H9 (cell line): ENCODE measurements at places on chromosomes 2 and 18. TPM values are rescaled to one million over a fixed set of nuclear protein-coding genes. Genes with fewer than 3 reads are reported as not detected.

DNA sequence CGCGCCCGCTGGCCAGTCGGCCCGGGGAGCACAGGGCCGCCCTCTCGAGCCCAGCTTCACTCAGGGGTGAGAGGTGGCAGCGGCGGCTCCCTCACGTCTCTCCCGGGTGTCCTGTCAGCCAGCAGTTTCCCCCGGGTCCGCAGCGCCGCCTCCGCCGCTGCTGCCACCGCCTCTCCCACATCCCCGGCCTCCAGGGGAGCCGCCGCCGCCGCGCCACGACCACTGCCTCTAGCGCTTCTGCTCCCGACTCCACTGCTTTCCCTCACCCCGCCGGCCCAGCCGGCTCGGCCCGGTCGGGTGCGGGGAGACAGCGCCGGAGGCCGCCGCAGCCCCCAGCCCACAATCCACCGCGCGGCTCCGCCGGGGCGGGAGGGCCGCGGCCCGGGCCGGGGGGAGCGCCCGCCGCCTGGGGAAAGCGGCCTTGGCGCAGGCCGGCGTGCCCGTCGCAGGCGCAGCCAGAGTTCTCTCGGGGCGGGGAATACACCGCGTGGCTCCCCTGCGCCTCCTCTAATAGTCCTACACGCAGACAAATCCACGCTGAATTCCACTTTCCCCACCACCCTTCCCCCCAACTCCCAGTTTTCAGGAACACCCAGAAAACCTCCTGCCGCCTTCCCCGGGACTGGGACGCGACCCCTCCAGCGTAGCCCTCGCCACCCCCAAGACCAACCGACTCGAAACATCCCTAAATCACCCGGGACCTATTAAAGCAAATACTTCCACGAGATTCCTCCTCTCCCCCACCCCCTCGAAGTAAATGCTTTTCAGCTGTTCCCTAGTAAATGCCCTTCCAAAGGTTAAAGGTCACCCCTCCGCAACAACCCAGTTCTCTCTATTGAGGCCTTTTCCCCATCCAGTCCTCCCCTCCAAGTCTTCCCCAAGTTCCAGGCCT lies at the start of gene VPS54:
Gene VPS54, minus strand, starts transcription at position 346 of the 892 bp plus-strand sequence. CDS start 35,429 bp downstream, outside the sequence.
- H3K27ac ChIP-seq: no peak within 1 kb of the TSS
- H3K36me3 ChIP-seq: no peaks in the 10 kb centered on the region
- H3K4me3 ChIP-seq: peak within 1 kb of the TSS; percentile 93
- DNase-seq: peak; percentile 61
- H3K4me1 ChIP-seq: no peaks in the 10 kb centered on the region

Gene SATB2
- total RNA-seq: 23.0 and 23.8 TPM in 2 replicates

GRCh38 chr2:46074501-46074900 lies 222.7 kb upstream of the EPAS1 start:
- H3K27ac ChIP-seq: no peak overlapping the region
- H3K4me3 ChIP-seq: no peak overlapping the region
- H3K36me3 ChIP-seq: no peaks in the 10 kb centered on the region
- H3K4me1 ChIP-seq: 0 out of 2 replicates have a peak, but pooled peaks cover 2% of the 10 kb centered on the region
- DNase-seq: no peak
- H3K27me3 ChIP-seq: no peaks in the 10 kb centered on the region

Gene BOLL
- not detected in 2 replicates for total RNA-seq

- no peak for DNase-seq
- H3K4me1 ChIP-seq: no peaks in the 10 kb centered on the region
- H3K36me3 ChIP-seq: no peaks in the 10 kb centered on the region
Measured at GRCh38 chr2:51490576-51491234, 458.8 kb upstream of the NRXN1 start.

GRCh38 chr18:36196238-36196995 lies 9.1 kb downstream of the MOCOS start:
- no peaks in the 10 kb centered on the region for H3K4me1 ChIP-seq
- no peak overlapping the region for H3K27ac ChIP-seq
- peaks cover 15% of the 10 kb centered on the region for H3K36me3 ChIP-seq

DNA sequence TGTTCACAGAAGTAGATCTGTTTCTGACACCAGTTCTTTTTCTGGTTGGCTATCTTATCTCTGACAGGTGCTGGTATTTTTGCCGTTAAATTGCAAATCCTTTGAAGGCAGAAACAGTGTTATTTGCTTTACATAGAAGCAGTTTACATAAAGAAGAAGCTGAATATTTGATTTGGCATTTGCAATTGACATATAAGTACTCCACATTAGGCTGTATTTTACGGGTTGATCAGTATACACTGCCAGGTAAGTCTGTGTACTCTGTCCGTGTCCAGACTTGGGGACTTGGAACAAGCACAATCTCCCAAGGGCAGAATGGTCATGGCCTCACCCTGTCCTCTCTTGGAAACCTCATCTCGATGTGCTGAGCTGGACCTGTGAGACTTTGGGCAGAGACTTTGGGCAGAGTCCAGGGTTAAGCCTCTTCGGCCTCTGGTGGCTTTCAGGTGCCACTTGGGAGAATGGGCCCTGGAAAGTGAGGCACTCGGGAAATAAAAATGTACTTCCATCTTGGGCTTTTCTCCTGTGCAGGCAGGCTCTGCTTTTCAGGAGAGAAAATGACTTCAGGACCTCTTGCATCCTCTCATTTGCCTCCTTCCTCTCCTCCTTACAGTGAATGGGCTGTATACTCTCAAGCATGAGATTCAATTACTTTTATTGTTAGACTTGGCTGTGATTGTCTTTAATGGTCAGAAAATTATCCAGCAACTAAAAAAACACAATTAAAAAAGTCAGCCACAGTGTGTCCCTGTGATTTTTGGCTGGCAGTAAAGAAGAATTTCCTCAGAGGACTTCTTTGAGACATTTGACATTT lies 108.5 kb downstream of the RAPGEF4 start:
- no peak for DNase-seq
- no peak overlapping the region for H3K27ac ChIP-seq
- no peaks in the 10 kb centered on the region for H3K36me3 ChIP-seq
- no peak overlapping the region for H3K4me3 ChIP-seq
- no peaks in the 10 kb centered on the region for H3K27me3 ChIP-seq
- no peaks in the 10 kb centered on the region for H3K4me1 ChIP-seq

- no peak for DNase-seq
- no peak overlapping the region for H3K4me3 ChIP-seq
- no peaks in the 10 kb centered on the region for H3K4me1 ChIP-seq
- no peaks in the 10 kb centered on the region for H3K36me3 ChIP-seq
- no peaks in the 10 kb centered on the region for H3K27me3 ChIP-seq
Measured at GRCh38 chr2:54879032-54879431, 155.6 kb downstream of the EML6 start.

Gene CYRIA
- total RNA-seq: 2.2 and 2.3 TPM in 2 replicates

GRCh38 chr18:46621111-46621766 lies 35.8 kb downstream of the LOXHD1 start:
- no peaks in the 10 kb centered on the region for H3K36me3 ChIP-seq
- DNase-seq: no peak
- no peak overlapping the region for H3K4me3 ChIP-seq
- no peak overlapping the region for H3K27ac ChIP-seq
- H3K27me3 ChIP-seq: no peaks in the 10 kb centered on the region

DNA sequence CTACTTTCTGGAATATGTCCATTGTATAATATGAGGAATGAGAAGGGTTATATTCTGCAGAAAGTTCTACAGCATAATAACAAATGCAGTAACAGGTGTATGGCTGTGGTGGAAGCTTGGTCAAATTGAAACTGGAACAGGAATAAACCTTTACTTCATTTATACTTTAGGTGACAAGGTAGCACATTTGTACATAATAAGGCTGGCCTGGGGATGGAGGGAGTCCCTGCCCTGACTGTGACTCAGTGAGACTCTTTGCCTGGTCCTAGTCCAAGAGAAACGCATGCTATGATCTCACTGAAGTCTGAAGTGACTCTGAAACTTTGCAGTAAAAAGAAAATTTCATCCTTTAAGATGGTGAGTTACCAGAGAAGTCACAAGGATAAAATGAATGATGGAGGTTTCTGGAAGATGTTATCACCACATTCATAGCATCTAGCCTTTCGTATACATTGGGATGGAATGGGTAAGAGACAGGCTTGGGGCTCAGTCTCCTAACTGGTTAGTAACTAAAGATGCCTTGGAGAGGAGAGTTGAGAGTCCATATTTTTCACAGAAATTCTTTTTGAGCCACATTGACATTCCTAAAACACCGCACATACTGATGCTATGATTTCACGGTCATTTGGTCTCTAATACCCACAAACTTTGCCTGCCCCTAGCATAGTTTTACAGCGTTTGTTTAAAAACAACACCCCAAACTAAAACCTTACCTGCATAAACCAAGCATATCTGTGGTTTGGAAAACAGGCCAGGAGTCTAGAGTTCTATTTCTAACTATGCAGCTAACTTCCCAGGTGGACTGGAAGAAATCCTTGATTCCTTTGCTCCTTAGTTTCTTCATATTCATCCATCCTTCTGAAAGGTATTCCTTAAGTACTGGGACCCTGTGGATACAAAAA lies 42.4 kb upstream of the NABP1 start:
- H3K4me3 ChIP-seq: no peak overlapping the region
- H3K27me3 ChIP-seq: no peaks in the 10 kb centered on the region
- DNase-seq: no peak
